ENCODE measurements at places on chromosomes 16 and 17. TPM values are rescaled to one million over a fixed set of nuclear protein-coding genes. Genes with fewer than 3 reads are reported as not detected.

DNA sequence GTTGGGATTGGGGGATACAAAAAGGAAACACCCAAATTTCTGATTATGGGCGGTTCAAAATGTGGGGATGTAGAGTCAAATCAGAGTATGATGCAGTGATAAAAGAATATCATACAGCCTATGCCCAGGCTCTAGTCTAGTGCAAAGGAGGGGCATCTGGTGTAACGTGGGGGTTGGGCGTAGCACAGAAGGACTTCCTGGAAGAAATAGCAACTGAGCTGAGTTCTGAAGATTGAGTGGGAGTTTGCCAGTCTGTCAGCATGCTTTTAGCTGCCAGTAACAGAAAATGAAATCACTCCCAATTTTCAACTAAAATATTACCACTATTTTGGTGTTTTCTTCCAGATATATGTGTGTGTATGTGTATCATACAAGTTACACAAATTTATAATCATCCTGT, 196.9 kb downstream of the SPECC1 start:
- DNase-seq: peak; percentile 43

DNA sequence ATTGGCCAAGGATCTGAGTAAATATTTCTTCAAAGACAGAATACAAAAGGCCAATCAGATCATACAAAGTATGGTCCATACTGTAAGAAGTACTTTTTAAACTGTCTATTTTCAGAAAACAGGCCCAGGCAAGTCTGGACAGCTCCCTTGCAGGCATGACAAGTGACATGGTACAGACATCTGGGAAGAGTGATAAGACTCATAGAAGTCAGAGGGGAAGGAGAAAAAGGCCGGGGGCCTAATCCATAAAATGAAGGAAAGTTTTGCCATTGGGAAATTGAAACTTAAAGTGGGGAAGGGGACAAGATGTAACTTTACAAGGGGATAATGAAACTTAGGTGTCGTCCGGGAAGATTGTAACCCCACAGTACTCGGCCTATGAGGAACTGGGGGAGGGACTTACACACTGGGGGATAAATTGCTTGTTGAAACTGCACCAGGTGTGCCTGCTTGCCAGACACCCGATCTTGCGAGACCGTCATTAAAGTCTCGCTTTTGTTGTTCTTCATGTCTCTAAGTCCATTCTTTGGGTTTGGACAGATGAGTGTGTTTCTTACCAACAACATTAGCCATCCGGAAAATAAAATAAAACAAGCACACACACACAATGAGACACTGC, 684.0 kb downstream of the CDH11 start:
- DNase-seq: no peak

DNA sequence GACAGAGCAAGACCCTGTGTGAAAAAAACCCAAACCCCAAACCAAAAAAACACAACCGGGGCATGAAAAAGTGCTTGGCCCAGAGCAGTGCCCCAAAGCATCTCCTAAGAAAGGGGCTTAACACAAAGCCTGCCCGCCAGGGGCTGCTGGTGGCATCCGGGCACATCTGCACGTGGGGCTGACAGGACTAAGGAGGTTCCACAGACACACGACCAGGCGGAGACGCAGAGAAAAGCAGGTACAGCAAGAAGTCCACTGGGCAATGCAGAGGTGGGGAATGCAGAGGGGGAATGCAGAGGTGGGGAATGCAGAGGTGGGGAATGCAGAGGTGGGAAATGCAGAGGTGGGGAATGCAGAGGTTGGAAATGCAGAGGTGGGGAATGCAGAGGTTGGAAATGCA, 109.2 kb downstream of the ZNF778 start:
- DNase-seq: no peak

- no peak for DNase-seq
Observed at GRCh38 chr17:74780443-74781238, 4.5 kb upstream of the NAT9 start.

DNA sequence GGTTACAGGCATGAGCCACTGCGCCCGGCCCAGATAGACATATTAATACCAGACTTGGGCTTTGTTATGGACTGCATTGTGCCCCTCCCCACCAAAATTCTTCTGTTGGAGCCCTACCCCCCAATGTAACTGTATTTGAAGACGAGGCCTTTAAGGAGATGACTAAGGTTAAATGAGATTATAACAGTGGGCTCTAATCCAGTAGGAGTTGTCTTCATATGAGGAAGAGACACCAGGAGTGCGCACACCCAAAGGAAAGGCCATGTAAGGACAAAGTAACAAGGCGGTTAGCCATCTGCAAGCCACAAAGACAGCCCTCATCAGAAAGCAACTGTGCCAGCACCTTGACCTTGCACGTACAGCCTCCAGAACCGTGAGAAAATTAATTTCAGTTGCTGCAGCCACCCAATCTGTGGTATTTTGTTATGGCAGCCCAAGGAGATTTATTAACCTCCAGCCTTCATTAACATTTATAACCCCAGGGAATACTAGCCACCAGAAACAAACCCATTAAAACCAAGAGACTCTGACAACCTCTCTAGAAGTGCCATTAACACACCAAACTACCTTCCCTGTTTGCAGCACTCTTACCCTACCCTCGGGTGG, 107.6 kb downstream of the TTC19 start:
- no peak for DNase-seq

DNA sequence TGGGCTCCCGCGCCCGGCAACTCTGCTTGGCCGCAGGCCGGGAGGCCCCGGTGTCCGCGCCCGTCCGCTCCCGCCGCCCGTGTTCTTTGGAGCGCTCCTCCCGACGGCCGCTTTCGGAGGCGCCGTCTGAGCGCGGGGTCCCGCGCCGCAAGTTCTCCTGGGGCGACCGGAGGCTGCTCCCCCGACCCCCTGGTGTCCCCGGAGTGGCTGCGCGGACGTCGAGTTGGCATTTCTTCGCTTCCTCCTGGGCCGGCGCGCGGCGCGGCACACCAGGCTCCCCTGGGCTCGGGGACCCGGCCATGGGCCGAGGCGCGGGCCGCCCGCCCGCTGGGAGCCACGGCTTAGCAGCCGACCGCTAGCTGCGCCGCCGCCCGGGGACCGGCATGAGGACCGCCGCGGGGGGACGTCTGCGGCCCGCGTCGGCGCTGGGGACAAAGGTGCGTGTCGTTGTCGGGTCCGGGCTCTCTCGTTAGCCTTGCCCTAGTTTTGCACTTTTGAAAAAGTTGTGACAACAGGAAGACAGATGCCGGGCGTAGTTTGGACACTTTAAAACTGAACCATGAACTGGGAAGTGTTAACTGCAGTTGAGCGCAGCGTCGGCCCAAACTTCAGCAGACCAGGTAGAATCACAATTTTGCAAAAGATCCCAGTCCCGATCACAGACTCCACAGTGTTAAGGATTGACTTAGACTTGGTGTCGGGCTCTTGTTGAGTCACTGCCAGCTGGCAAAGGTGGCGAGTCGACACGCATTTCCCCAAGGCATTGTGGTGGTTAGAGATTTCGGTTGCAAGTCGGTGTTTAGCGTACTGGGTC, 700 bp downstream of the UBN1 start:
- DNase-seq: no peak

DNA sequence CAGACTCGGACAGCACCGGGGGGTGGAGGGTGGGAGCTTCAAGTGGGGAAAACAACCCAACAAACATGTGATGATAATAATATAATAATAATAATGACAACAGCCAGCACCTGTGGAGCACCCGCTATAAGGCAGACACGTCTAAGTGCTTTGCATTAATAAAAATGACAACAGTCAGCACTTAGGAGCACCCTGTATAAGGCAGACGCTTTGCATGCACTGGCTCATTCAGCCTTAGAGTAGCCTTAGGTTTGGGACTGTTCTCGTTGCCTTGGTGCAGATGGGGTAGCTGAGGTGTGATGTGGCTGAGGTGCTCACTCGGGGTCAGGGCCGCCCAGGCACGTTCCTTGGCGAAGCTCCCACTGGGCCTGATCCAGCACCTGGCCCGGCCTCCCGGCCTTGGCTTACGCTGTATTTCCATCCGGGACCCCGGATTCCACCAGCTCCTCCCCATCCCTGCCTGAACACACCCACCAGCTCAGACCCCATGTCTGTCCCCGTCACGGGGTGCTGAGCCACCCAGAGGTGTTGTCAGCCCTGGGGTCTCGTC, 144.0 kb upstream of the CIBAR2 start:
- no peak for DNase-seq

GRCh38 chr17:39138431-39139160, 12.8 kb downstream of the PLXDC1 start:
- no peak for DNase-seq

GRCh38 chr16:1414532-1415260, at the start of gene UNKL:
Gene UNKL (minus strand): TSS chr16:1414704. CDS start chr16:1414691, 13 bp downstream.
- DNase-seq: no peak

DNA sequence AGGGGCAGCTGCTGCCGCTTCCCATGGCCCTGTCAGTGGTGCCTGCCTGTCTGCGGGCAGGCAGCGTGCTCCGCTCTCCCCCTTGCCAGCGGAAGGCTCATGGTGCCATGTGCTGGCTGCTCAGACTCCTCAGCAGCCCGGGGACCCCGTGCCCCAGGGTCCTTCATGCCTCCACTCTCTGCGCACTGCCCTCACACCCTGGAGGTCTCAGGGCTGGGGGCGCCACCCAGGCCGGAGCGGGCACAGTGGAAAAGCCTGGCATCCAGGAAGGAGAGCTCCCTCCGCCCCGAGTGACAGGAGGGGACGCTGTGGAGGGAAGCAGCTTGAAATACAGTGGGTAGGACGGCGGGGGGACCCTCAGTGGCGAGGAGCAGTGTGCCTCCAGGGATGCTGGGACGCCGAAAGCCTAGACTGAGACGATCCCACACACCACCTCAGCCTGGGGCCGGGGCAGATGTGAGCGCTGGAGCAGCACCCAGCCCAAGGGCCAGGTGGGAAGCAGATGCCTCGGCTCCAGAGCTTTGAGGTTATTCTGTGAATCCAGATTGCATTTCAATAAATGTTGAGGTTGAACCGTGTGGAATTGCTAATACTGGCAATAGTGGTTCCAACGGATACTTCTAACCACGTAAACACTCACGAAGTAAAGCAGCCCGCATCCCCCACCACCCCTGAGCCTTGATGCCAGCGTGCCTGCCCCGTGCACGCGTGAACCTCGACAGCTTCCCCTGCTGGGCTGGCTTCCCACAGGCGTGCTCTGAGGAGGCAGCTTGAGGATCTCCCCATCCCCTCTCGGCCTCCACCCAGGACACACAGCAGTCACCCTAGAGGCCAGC, 6.5 kb downstream of the TMEM204 start:
- no peak for DNase-seq

DNA sequence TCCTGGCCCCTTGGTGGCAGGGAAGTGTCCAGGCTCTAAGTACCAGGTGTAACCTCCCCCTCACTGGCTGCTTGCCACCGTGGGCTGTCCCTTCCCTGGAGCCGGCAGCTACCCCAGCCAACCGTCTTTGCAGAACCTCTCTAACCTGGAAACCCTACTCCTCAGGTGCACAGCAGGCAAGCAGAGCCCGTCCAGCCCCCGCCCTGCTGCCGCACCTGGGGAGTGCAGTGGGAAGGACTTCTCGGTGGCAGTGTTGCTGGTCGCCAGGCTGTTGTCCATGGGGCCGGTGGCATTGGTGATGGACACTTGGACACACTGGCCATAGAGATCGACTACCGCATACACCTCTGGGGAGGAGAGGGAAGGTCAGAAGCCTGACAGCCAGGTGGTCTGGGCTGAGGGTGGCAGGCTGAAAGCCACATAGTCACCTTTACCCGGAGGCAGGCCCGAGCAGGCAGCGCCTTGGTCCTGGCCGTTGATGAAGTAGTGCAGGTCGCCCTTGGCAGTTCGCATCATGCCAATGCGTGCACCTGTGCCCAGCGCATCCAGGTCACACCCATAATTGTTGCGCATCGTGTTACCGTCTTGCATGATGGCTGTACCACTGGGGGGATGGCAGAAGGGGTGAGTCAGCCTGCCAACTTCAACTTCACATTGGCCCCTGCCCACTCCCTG, 6.5 kb downstream of the NEURL4 start:
- no peak for DNase-seq

DNA sequence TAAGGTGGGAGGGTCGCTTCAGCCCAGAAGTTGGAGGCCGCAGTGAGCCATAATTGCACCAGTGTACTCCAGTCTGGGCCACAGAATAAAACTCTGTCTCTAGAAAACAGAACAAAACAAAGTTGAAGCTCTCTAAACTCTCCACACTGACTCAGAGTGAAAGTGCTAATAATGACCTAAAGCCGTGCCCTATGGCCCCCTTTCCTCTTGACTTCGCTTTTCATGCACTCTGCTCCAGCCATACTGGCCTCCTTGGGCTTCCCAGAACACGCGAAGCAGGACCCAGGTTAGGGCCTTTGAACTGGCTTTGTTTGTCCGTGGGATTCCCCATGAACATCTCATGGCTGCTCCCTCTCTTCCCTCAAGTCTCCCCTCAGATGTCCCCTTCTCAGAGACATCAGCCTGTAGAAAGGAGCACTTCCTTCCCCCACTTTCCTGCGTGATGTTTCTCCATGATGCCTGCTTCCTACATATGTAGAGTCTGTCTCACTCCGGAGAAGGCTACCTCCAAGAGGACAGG, 18.6 kb upstream of the SPN start:
- no peak for DNase-seq

DNA sequence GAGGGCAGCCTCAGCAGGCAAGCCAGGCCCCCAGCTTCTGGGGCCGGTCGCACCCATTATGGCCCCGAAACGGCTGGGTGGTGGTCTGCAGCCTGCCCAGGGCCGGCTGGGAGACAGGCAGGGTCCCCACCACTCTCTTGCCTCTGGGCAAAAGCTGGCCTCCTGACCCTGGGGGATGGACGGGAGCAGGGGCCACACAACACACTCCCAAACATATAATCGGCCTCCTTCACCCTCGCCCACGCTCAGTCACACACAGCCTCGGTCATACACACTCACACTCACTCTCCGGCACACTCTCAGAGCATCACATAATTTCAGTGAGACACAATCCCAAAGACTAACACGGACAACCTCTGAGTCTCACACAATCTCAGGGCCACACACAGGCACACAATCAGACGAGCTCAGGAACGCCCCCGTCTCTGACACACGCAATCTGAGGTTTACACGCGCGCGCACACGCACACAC, 589 bp downstream of the PEMT start:
- DNase-seq: no peak

- DNase-seq: no peak
Observed at GRCh38 chr16:966035-966434, 4.7 kb downstream of the LMF1 start.

GRCh38 chr16:89476811-89477261, 13.5 kb downstream of the ANKRD11 start:
- no peak for DNase-seq

The MARF1 gene
- 35.7 TPM for total RNA-seq

The CA10 gene
- total RNA-seq: not detected

The KRT15 gene
- not detected for total RNA-seq

The CAVIN1 gene
- 938 TPM for total RNA-seq

The TBC1D3C gene
- not detected for total RNA-seq

The XYLT1 gene
- 13.1 TPM for total RNA-seq

The TSNAXIP1 gene
- 4.1 TPM for total RNA-seq

The CDH1 gene
- total RNA-seq: not detected

The ITGAD gene
- total RNA-seq: not detected

The PIRT gene
- not detected for total RNA-seq

The HES7 gene
- not detected for total RNA-seq

The NOXO1 gene
- total RNA-seq: not detected

Measured in thoracic aorta (tissue), 2 donors.